ENCODE measurements at places on chromosomes 2 and 18.

DNA sequence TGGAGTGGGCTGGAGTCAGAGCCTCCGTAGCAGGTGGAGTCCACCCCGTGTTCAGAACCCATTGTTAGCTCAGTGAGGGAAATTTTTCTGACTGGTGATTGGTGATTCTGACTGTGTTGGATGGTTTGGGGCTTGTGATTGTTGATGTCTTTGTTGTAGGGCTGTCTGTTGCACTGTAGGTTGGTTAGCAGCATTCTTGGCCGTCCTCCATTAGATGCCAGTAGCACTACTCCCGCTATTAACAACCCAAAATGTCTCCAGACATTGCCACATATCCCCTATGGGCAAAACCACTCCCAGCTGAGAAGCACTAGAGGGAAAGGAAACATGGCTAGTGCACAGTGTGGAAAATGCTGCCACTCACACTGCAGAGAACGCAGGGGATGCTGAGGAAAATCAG lies 51.7 kb downstream of the ARMC9 start:
- no peak for DNase-seq

GRCh38 chr2:180571559-180571958 lies 408.8 kb upstream of the UBE2E3 start:
- DNase-seq: no peak

GRCh38 chr2:148978706-148979105 lies 59.8 kb upstream of the LYPD6B start:
- DNase-seq: no peak

DNA sequence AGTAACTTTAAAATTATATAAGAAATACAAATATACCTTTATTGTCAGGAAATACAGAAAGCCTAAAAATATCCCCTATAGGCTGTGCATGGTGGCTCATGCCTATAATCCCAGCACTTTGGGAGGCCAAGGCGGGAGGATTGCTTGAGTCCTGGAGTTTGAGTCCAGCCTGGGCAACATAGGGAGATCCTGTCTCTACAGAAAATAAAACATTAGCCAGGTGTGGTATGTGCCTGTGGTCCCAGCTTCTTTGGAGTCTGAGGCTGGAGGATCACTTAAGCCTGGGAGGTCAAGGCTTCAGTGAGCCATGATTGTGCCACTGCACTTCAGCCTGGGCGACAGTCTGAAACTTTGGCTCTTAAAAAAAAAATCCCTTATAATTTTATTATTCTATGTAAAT lies 29.1 kb downstream of the GLS start:
- DNase-seq: no peak

GRCh38 chr2:224885836-224886547 lies 156.3 kb downstream of the DOCK10 start:
- DNase-seq: no peak

DNA sequence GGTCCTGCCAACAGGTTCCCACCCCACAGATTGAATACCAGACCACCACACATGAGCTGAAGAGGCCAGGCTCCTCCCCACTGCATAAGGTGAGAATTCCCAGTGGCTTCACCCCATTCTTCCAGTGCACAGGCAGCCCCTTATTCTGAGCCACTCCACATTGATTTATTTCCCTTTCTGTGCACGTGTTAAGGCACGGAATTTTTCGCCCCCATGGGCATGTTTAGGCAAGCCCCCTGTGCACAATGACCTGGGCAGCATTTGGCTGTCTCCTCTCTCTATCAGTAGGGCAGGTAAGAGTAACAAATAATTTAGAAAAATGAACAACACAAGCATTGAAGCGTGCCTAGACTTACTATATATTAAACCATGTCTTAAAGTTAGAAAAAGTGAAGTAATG lies 15.2 kb upstream of the CHAC2 start:
- no peak for DNase-seq

- no peak for DNase-seq
Observed at GRCh38 chr2:557635-558301, 119.4 kb downstream of the TMEM18 start.

DNA sequence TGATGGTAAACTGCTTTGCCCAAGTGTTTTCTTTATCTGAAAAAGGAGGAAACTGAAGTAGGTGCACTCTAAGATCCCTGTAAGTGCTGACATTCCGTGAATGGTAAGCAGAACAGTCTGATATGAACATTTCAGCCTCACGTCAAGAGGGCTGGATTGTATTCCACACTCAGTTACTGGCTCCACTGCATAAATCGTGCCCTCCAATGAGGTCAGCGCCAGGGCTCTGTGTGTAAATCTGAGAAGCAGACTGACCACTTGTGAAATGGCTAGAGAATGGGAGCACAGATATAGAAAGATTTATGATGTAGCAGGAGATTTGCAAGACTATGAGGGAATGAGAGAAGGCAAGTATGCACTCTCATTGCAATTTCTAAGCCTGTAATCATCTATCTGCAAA lies 153.0 kb downstream of the ICOS start:
- no peak for DNase-seq

DNA sequence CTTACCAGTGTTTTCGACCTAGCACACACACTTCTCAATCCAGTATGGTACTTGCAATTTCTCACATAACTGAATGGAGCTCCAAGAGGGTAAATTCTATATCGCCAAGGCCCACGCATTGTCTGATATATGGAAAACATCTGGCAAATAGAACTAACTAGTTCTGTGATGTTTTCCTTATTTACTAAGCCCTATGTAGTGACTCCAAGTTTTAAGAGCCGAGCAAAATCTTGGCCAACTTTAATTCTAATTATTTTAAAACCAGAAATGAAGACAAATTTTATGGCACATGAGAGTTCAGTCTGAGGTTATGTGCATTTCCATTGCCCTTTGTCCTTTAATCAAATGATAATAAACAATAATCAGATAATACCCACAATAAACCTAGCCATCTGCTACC lies 1119.7 kb upstream of the CNTNAP5 start:
- DNase-seq: no peak

DNA sequence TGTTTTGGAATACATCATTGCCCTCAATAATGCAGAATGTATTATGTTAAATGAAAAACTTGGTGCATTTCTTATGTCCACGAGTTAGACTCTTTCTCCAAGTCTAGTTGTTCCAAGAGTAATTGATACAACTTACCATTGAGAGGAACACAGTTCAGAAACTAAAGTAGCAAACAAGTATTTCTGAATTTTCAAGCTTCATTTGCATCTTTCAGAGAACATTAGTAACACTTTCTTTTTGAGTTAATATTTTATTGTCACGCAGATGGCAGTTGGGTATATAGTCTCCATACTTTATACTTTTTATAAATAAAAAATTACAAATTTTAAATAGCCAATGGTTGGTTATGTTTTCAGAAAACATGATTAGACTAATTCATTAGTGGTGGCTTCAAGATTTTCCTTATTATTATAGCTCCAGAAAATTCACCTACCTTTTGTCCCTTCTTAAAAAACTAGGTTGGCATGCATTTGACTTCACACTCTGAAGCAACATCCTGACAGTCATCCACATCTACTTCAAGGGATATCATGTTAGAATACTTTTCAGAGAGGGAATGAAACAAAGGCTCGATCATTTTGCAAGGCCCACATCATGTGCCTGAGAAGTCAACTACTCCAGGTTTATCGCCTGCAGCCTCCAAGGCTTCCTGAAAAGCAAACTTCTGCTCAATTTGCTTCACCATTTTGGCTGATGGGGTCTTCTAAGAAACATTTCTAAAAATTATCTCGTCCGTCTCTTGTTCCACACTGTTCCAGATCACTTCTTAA lies 29.9 kb downstream of the LYPD6B start:
- DNase-seq: no peak
